ENCODE measurements at places on chromosomes 5 and 9.

DNA sequence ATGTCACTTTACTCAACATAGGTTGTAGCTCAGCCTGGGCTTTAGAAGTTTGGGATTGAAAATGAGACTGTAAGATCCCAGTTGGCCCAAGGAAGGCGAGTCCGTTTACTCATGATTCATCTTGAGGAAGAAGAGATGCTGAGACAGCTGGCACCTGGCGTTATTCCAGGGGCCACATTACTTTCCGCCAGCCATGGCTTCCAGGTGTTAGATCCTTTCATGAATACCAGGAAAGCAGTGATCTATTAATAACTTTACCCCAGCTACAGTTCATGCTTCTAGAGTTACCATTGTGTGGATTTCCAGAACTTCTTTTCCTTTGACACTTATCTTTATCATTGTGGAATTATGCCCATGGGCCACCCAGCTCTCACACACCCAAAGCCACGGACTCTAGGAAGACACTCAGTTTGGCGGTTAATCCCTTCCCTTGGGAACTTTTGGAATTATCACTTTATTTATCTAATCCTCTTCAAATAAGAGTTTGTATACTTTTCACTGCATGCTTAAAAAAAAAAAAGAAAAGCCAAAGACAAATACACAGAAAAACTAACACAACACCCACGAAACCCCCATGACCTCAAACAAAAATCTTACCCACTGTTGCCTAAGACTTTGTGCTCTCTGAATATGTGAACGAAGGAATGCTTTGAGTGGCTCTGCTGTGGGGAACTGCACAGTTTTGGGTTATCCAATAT is 26.9 kb downstream of the RAI14 start:
- DNase-seq: no peak

GRCh38 chr5:38473008-38473407 is 83.4 kb downstream of the LIFR start:
- no peak for DNase-seq

- no peak for DNase-seq
Measured at GRCh38 chr5:74257060-74257527, 383.4 kb downstream of the ENC1 start.

DNA sequence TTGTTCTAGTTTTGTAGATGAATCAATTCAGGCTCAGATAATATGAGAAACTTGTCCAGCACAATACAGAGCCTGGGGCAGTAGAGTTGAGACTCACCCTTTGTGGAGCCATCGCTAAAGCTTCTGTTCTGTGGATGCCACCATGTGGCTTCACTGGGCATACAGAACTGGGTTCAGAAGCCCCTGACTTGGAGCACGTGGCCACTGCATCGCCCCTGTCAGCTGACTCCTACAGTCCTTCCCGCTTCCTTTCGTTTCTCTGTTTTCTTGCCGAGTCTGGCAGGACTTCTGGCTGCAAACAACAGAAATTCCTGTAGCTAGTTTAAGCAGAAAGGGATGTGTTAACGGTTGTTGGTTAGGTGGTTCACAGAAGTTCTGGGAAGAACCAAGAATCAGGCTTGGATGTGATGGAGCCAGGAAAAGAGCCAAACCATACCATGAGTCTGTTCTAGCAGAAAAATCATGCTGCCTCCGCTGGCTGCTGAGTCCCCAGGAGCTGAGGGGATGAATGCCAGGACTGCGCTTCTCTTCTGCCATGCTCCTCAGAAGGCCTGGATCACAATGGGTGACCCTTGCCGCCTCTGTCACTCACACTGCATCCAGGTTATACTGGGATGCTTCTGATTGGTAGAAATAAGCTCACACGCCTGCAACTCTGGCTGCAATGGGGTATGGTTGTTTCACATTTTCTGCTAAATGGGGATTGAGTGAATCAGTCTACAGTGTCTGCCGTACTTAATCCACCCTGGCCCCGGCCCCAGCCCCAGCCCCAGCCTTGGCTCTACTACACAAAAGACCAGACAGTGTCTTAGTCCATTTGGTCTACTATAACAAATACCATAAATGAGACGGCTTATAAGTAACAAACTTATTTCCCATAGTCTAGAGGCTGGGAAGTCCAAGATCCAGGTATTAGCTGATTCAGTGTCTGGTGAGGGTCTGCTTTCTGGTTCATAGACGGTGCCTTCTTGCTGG is 262.5 kb downstream of the GOLPH3 start:
- no peak for DNase-seq

- DNase-seq: no peak
Measured at GRCh38 chr5:75601996-75602395, 9.3 kb upstream of the ANKDD1B start.

DNA sequence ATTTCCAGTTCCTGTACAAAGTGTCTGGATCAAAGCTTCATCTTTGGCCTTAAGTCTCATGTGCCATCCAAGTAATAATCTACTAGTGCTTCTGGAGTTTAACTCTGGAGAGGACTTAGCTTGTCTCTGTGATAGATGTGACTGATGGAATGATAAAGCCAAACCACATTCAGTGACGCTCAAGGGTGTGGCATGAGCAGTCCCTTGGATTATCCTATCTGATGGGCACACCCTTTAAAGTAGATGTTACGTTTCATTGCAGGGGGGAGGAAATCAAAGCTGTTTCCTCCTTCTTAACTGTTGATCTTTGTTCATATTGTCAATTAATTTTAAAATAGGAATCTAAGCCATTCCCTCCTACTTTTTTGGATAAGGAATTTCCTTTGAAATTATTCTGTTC is 8.5 kb upstream of the EGFLAM start:
- DNase-seq: no peak

GRCh38 chr9:138097501-138097991 is 220.0 kb downstream of the CACNA1B start:
- peak; percentile 51 for DNase-seq

- no peak for DNase-seq
Measured at GRCh38 chr5:95718203-95718602, 12.9 kb upstream of the RHOBTB3 start.

GRCh38 chr5:12845549-12846159 is 941.4 kb upstream of the CTNND2 start:
- no peak for DNase-seq

DNA sequence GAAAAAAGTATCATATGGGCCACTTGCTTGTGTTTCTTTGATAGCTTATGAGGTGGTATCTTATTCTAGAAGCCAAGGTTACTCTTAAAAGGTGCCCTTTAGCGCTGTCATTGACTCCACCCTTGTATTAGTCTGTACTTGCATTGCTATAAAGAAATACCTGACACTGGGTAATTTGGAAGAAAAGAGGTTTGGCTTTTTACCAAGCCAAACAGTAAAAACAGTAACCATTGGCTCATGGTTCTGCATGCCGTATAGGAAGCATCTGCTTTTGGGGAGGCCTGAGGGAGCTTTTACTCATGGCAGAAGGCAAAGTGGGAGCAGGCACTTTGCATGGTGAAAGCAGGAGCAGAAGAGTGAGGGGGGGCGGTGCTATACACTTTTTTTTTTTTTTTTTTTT is 87.4 kb downstream of the TEK start:
- no peak for DNase-seq

DNA sequence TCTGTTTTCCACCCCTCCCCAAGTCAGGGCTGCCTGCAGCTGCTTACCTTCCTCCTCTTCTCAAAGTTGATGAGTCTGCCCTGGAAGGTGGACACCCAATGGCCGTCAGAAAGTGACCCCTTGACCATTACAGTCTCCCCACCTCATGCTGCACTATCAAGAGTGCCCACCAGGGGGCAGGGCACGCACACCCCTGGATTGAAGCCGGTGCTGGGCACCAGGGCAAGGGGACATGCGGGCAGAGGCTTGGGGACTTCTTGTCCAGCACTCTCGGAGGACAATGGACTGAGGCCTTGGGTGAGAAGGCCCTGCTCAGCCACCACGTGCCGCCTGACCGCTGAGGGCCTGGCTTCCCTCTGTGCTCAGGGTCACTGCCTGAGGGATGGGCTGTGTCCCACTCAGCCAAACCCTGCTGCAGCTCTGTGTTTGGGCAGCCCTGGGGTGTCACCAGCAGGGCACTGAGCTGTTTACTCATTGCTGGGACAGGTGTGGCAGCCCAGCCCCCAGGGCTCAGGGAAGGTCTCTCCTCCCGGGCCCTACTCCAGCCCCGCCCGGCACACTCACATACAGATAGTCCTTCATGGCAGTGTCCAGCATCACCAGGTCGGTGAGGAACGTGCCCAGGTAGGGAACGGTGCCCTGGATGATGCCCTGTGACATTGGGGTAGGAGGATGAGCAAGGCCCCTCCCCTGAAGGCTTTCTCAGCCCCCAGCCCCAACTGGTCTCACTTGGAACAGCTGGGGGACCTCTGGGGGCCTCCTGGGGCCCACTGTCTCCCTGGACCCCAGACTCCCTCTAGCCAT is 17.7 kb downstream of the RALGDS start:
- DNase-seq: peak; percentile 78

- no peak for DNase-seq
Measured at GRCh38 chr5:167797933-167798332, 493.5 kb upstream of the WWC1 start.

DNA sequence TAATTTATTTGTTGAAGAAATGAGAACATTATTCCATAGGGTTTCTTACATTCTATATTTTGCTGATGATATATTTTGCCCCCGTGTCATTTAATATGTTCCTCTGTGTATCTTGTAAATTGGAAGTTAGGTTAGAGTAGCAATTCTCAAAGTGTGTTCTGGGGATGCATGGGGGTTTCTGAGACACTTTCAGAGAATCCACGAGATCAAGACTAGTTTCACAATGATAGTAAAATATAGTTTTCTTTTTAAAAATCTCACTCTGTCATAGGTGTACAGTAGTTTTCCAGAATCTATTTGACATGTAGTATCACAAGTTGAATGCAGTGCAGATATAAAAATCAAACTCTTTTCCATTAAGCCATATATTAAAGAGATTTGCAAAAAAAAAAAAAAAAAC is 488.6 kb upstream of the SGCD start:
- no peak for DNase-seq

- DNase-seq: no peak
Measured at GRCh38 chr5:102782217-102782872, 27.2 kb downstream of the PAM start.

DNA sequence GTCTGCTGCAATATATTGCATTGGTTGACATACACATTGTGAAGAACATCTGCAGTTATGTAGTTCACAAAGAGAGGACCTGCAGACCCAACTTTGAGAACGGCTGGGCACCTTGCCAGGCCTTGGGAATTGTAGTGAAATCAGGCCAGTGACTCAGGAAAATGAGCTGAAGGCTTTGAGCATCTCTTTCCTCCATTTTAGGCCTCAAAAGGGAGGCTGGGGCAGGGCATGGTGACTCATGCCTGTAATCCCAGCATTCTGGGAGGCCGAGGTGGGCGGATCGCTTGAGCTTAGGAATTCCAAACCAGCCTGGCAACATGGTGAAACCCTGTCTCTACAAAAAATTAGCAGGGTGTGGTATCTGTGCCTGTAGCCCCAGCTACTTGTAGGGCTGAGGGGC is 1.4 kb upstream of the IPPK start:
- no peak for DNase-seq

DNA sequence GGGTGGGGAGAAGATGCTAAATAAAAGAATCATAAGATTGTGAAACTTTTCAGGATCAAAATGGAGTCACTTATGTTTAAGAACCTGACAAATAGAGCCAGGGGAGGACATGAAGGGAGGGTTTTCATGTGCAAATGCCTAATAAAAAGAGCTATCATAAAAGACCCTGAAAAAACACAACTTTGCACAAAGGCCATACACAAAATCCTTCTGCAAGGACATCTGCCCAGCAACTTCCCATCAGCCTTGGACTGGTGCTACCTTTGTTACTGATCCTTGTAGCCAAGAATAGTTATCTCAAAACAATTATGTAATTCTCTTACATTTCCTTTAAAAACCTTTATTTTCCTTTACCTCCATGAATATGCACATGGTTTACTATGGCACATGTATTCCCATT is 63.0 kb downstream of the APBA1 start:
- DNase-seq: no peak

- no peak for DNase-seq
Measured at GRCh38 chr5:74476819-74477453, 163.6 kb downstream of the ENC1 start.

- no peak for DNase-seq
Measured at GRCh38 chr5:114118511-114118910, 243.4 kb upstream of the KCNN2 start.

DNA sequence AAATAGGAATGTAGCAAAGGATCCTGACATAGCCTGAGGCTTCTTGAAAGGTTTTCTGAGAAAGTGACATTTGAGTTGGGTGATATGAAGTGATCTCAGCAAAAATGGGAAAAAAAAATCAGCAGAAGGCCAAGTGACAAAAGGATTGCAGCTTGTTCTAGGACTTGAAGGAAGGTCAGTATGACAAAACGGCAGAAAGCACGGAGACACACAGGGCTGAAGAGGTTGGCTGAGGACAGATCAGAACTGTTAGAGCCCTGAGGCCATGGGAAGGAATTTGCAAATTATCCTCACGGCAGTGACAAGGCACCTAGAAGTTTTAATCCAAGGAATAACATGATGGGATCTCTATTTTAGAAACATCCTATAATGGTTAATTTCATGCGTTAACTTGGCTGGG is 31.0 kb downstream of the TRIM32 start:
- DNase-seq: no peak

DNA sequence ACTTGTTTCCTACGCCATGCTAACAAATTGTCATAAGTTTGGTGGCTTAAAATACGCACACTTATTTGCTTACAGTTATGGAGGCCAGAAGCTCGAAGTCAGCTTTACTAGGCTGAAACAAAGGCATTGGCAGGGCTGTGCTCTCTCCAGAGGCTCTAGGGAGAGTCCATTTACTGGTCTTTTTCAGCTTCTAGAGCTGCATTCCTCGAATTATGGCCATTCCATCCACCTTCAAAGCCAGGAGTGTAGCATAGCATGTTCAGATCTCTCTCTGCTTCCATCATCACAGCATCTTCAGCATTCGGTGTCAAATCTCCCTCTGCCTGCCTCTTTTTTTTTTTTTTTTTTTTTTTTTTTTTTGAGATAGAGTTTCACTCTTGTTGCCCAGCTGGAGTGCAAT is 670.2 kb downstream of the ACTL7B start:
- DNase-seq: no peak

GRCh38 chr9:74949859-74950855 is 2.6 kb downstream of the C9orf40 start:
- no peak for DNase-seq

- DNase-seq: no peak
Measured at GRCh38 chr9:128254362-128254761, 21.4 kb downstream of the GOLGA2 start.

DNA sequence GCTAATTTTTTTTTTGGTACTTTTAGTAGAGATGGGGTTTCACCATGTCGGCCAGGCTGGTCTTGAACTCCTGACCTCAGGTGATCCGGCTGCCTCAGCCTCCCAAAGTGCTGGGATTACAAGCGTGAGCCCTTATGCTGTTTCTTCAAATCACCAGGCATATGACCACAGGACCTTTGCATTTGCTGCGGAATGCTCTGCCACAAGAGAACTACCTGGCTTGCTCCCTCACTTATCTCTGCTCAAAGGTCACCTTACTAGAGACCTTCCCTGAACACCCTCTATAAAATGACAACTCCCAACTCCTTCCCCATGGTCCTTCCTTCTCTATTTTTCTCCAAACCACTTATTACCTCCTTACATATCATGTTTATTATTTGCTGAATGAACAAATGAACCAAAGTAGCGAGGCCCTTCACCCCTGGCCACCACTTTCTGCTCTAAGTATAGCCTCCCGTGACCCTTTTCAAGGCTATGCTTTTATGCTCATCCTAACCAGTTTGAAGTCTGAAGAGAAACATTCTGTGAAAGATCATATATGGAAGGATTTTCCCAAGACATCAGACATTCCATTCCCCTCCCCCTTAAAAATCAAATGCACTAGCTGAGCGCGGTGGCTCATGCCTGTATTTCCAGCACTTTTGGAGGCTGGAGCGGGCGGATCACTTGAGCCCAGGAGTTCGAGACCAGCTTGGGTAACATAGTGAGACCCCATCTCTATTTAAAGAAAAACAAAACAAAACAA is 1.3 kb downstream of the ZER1 start:
- no peak for DNase-seq

All from left forelimb (tissue), 1 donor.